ENCODE measurements at places on chromosomes 6 and 20.
A peak's percentile ranks its signal among the peaks of the same experiment; 100 is the strongest.

- DNase-seq = no peak
These were observed 77.2 kb upstream of the TULP1 start for GRCh38 chr6:35589904-35590303.

- no peak for DNase-seq
These were observed 131.2 kb downstream of the PFDN4 start for GRCh38 chr20:54339093-54339492.

DNA sequence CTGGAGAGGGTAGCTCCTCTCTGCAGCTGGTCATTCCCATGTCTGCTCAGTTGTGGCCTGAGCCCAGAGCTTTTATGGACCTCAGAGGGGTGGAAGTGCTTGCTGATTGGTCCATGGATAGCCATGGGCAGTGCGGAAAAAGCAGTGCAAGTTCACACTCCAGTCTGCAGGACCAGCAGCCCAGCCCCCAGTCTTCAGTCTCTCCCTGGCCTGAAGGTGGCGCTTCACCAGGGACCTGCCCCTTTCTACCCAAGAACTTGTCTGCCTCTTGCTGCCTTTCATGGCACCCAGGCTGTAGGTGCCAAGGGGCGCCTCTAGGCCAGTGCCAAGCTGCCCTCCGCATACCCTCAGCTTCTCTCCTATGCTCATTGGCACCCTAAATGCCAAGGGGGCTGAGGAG is 91.0 kb downstream of the TBXT start:
- DNase-seq = no peak

DNA sequence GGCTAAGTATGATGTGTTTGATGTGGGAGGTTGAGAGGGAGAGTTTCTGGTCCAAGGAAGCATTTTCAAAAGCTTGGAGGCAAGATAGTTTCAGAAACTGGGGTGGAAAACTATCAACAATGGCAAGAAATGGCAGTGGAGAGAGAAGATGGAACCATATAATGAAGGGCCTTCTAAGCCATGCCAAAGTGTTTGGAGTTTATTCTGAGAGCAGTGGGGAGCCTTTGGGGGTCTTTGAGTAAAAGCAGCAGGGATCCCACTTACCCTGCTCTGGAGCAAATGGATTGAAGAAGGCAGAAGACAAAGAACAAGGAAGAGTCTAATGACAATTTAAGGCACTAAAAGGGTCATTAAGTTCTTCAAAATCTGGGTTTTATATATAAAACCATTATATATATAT is 538.9 kb downstream of the UTRN start:
- no peak for DNase-seq

GRCh38 chr6:163249651-163250101 is 164.8 kb upstream of the QKI start:
- no peak for DNase-seq

DNA sequence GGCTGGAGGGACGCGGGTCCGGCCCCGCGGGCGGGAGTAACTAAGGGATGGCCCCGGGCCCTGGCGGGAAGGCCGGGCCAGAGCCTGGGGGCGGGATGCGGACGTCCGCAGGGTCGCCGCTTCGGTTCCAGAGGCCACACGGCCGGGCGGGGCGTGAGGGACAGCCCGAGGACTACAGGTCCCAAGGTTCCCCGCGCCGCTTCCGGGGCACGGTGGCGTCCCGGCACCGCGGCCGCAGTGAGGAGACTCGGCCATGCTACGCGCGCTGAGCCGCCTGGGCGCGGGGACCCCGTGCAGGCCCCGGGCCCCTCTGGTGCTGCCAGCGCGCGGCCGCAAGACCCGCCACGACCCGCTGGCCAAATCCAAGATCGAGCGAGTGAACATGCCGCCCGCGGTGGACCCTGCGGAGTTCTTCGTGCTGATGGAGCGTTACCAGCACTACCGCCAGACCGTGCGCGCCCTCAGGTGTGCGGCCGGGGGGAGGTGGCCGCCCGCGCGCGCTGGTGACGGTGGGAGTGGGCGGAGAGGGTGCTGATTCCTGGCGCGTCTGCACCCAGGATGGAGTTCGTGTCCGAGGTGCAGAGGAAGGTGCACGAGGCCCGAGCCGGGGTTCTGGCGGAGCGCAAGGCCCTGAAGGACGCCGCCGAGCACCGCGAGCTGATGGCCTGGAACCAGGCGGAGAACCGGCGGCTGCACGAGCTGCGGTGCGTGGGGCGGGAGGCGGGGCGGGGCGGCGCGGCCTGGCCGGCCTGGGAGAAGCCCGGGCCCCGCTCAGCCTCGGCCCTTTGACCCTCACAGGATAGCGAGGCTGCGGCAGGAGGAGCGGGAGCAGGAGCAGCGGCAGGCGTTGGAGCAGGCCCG is at the start of gene MRPS26:
MRPS26 (plus strand) TSS at position 237 of the 861 bp plus-strand sequence; CDS start at position 254, 17 bp downstream.
- peak; percentile 72 for DNase-seq

DNA sequence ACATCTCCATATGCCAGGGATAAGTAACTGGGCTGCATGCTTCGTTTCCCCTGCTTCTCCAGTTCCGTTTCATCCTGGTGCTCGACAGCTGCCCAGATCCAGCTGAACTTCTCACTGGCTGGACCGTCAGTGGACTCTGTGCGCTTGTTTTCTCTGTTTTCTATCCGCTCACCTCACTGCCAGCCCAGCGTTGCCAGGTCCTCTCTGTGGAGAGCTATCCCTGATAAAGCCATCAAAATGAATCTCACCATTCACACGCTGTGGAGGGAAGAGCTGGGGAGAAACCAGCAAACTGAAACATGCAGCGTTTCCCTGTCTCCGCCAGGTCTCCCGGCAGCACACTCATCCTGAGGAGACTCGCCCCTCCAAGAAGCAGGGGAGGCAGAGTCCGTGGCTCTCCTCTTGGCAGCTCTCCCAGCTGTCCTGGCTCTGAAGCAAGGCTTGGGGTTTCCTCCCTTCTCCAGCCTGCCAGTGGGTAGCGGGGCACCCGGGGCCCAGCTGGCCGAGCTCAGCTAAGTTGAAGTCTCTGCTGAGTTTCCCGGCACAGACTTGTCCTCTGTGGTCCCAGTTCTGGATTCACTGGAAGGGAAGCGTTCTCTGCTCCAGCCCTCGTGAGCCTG is 160.9 kb downstream of the DTNBP1 start:
- DNase-seq = no peak

DNA sequence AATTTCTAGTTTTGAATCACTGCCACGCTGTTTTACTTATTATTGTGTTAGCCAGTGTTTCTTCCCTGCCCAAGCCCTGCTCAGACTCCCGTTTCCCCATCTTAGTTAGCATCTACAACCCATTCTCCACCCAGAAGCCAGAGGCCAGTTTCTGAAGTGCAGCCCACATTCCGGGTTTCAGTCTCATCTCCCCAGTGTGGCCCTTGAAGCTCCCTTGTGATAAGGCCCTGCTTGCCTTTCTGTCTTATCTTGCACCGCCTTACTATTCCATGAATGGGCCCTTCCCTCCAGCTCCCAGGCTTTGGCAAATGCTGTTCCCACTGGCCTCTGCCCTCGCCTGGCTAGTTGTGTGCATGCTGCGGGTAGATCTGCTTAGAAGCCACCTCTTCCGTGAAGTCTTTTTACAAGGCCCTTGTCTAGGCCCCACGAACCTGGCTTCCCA is 41.1 kb downstream of the TOX2 start:
- no peak for DNase-seq

Measured in activated CD4-positive, alpha-beta T cell treated with anti-CD3 and anti-CD28 coated beads, Interleukin-2, amount 50 U/mL, for 1 hour (primary cell).